ENCODE measurements at places on chromosomes 1 and 21.

- no peak for DNase-seq
Observed at GRCh38 chr1:182707122-182707521, 22.7 kb upstream of the RGS8 start.

GRCh38 chr21:44658541-44658910 lies 794 bp downstream of the KRTAP12-3 start:
- DNase-seq = peak; percentile 72

GRCh38 chr21:31502537-31503143 lies 156.9 kb upstream of the SOD1 start:
- DNase-seq = no peak

- no peak for DNase-seq
Observed at GRCh38 chr1:7948960-7949359, 8.3 kb upstream of the TNFRSF9 start.

GRCh38 chr1:167467126-167467710 lies 51.1 kb downstream of the CD247 start:
- DNase-seq = no peak

GRCh38 chr1:150613061-150613920 lies 16.1 kb downstream of the ENSA start:
- DNase-seq = peak; percentile 97

GRCh38 chr1:206676499-206676898 lies 8.2 kb upstream of the MAPKAPK2 start:
- peak; percentile 26 for DNase-seq

DNA sequence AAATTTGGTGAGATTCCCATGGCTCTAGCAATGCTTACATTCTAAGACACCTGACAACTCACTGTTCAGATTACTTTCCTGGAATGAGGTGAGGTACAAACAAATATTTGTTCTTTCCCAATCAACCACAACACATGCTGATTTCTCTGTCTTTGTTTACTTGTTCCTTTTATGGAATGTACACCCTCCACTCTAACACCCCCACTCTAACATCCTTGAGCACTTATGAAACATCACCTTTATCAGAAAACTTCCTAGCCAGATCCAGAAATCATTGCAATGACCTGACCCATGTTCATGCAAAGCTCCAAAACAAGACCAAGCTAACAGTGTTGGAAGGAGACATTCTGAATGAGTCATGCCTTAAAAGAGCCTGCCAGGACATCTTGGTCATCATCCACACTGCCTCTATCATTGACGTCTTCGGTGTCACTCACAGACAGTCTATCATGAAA lies 35.5 kb downstream of the HSD3B1 start:
- no peak for DNase-seq

DNA sequence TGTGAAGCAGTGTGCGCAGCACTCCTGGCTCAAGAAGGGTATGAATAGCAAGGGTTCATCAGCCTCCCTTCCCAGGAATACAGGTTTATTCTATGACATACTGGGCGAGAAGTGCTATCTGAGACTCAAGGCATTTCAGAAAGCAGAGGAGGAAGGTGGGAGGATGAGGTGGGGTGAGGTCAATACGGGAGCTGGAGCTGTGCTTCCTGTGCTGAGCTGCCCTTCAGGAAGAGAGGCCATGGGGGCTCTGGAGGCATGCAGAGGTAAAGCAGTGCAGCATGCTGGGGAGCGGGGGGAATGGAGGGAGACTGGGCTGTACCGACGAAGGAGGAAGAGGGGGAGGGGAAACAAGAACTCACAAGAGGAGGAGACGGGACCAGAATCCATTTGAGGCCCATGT lies 717.6 kb downstream of the PTPRU start:
- DNase-seq = no peak

DNA sequence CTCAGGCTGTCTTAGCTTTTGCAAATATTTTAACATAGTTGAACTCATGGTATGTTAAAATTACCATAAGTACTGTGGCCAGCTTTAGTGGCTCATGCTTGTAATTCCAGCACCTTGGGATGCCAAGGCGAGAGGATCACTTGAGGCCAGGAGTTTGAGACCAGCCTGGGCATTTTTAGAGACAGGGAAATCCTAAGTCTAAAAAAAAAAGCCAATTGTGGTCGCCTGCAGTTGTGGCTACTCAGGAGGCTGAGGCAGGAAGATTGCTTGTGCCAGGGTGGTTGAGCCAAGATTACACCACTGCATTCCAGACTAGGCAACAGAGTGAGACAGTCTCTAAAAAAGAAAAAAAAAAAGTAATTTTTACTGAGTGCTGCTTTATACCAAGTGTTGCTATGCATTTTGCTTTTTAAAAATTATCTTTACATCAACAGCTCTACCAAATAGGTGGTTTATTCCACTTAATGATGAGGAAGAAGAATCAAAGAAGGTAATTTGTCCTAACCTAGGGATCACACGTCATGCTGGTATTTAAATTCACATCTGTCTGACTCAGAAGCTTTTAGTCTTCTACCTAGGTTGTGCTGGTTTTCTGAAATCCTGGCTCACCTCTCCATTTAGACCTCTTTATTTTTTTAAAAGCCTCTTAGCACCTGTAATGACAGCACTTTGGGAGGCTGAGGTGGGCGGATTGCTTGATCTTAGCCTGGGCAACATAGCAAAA lies 16.8 kb downstream of the PPP1R12B start:
- peak; percentile 52 for DNase-seq

DNA sequence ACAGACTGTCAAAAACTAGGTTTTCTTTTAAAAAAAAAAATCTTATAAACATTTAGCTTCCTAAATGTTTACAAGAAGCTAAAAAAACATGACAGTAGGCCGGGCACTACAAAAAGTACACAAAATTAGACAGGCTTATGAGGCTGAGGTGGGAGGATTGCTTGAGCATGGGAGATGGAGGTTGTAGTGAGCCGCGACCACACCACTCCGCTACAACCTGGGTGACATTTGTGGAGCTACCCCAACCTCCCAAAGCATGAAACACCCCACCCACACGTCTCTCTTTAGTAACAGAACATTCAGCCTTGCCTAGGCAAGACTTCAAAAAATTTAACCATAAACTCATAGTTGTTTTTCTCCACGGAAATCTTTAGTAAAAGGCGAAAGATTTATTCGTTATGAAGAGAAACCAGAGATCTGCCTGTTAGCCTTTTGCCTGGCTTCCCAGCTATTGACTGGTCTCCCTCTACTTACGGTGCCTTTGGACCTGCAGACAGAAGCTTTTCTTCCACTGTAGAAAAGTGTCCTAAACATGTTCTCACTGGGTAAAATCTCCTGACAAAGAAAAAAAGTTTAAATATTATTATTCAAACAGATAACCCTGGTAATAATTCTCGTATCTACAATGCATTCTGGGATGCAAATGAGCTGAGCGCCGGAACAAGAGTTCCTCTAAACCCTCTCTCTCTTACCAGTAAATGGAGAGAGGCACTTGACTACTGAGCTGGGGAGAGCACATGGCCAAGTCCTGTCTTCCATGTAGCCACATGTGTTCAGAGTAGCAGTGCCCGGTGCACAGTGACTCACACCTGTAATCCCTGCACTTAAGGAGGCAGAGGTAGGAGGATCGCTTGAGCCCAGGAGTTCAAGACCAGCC lies 9.2 kb downstream of the RNU5D-1 start:
- peak; percentile 100 for DNase-seq

DNA sequence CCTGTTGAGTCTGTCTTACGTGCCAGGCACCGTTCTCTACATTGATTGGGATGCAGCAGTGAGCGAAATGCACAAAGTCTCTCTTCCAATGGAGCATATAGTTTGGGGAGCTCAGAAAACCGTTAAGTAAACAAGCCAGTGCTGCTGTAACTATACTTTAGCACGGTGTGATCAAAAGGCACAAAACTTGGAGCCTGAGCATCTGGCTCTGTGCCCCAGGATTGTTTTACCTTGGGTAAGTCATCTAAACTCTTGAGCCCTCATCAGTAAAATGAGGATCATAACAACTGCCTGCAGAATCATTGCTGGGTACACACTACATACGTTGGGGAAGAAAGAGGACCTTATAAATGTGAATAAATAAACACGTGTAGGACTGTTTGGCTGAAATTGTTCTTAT lies 1.8 kb downstream of the HHIPL2 start:
- no peak for DNase-seq

- DNase-seq = no peak
Observed at GRCh38 chr21:27209546-27209945, 242.7 kb upstream of the ADAMTS5 start.

DNA sequence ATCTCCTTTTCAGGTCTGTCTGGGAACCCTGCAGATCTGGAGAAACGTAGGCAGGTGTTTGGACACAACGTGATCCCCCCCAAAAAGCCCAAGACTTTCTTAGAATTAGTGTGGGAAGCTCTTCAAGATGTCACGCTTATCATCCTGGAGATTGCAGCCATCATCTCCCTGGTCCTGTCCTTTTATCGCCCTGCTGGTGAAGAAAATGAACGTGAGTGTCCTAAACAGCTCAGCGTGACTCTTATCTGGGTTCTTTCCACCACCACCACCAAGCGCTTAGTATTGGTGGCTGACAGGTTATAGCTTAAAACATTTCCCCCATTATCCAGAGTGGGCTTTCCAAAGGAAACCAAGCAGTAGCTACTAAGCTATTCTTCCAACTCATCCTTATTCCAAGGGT lies 66.8 kb upstream of the LAX1 start:
- no peak for DNase-seq

GRCh38 chr21:28483301-28484035 lies 509.2 kb downstream of the LTN1 start:
- DNase-seq = no peak

DNA sequence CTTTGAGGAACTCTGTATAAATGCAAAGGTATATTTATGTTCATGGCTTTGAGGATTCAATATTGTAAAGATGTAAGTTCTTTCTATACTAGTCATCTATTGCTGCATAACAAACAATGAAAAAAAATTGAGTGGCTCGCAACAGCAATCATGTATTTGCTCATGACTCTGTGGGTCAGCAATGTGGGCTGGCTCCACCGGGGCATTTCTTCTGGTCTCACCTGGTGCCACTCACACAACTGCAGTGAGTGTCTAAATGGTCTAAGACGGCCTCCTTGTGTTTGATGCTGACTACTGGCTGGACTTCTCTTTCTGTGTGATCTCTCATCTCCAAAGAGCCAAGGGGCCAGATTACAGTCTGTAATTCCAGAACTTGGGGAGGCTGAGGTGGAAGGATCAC lies 45.1 kb upstream of the EXO1 start:
- DNase-seq = no peak

DNA sequence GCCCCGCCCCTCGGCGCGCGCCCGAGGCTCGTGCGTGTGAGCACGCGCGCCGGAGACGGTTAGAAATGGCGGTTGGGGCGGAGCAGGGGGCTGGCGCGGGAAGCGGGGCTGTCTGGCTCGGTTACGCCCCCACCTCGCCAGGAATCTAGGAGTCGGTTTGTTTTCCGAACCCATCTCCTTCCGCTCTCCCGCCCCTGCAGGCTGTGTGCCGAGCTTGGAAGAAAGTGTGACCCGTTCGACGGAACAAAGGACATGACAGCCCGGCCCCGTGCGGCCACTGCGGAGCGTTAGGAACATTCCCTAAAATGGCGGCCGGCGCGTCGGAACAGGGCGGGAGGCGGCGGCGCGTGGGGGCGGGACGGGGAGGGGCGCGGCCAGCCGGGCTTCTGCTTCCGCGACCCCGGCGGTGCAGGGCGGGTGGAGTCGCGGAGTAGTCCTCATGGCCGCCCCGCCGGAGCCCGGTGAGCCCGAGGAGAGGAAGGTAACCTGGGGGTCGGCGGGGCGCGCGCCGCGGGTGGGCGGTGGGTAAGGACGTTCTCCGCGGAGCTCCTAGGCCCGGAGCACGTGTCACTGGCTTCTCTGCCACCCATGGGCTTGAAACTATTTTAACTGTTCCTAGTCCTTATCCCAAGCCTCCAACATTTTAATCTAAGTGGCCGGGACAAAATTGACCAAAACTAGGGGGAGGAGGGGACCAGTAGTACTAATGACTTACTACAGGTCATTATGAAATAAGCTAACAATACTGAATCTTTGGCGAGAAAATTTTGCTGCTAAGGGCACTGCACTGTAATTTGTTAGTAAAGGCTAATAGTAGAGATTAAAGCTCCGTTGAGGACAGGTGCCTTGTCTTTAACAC lies at the start of gene COX20:
Gene COX20, plus strand, starts transcription at position 383 of the 859 bp plus-strand sequence. Its CDS starts 57 bp downstream, at position 440.
- DNase-seq = peak; percentile 96

GRCh38 chr1:16032388-16033102 lies 10.7 kb downstream of the CLCNKA start:
- DNase-seq = peak; percentile 67
